Type B pancreatic cell (in vitro differentiated cells): ENCODE measurements at places on chromosomes 11 and 22. TPM values are rescaled to one million over a fixed set of nuclear protein-coding genes. Genes with fewer than 3 reads are reported as not detected.

Gene CAPN1
- 225 and 505 TPM in 2 replicates for total RNA-seq

DNA sequence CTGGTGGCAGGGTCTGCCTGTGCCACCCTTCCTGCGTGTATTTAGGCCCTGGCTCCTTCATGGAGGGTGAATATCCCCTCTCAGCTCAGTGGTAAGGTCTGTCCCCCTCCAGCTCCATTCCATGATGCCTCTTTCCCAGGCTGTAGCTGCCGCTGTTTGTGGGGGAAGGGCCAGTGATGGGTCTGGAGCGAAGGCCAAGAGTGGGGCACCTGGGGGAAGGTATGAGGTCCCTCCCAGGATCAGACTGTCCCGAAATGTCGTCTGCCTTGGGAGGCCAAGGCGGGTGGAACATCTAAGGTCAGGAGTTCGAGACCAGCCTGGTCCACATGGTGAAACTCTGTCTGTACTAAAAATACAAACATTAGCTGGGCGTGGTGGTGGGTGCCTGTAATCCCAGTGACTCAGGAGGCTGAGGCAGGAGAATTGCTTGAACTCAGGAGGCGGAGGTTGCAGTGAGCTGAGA lies 1.1 kb downstream of the CD151 start:
- peak overlapping the region; percentile 89 for H3K27ac ChIP-seq
- no peak for DNase-seq
- H3K4me1 ChIP-seq: no peaks in the 10 kb centered on the region
- H3K4me3 ChIP-seq: peak overlapping the region; percentile 84

DNA sequence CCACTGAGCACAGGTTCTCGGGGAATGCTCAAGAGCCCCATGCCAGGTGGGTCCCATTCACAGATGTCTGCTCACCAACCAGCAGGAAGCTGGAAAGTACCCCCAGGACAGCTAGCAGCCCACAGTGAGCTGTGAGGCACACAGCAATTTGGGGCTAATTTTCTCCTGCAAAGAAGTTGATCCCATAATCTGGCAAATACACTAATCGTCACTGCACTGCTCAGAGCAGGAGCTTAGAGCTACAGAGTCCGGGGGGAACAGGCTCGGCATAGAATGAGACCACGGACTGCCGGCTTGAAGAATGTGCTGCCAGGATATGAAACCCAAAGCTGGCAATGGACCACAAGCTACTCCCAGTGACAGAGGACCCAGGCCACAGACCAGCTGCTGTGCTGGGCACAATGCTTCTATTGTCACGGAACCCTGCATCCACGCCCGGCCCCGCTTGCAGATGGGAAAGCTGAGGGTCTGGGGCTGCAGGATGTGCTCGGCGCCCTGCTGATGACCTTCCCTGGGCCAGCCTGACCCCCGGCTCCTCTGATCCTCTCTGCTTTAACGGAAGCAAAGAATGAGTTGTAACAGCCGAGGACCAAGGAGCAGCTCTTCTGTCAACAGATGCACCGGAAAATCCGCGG lies 239.7 kb downstream of the CTTN start:
- no peaks in the 10 kb centered on the region for H3K36me3 ChIP-seq
- no peaks in the 10 kb centered on the region for H3K4me1 ChIP-seq
- no peak overlapping the region for H3K27ac ChIP-seq
- no peak overlapping the region for H3K4me3 ChIP-seq
- no peaks in the 10 kb centered on the region for H3K27me3 ChIP-seq

GRCh38 chr11:122082205-122082604 lies 33.8 kb downstream of the BLID start:
- H3K4me1 ChIP-seq: peaks cover 6% of the 10 kb centered on the region
- no peak overlapping the region for H3K27ac ChIP-seq
- H3K36me3 ChIP-seq: no peaks in the 10 kb centered on the region
- H3K27me3 ChIP-seq: no peaks in the 10 kb centered on the region
- H3K4me3 ChIP-seq: no peak overlapping the region
- DNase-seq: no peak

Gene OR10D3
- 0.26 TPM in 1 of 2 replicates, not detected in the other for total RNA-seq

Gene OR51B4
- not detected in 2 replicates for total RNA-seq

Gene TSKU
- 32.8 and 36.7 TPM in 2 replicates for total RNA-seq
